ENCODE measurements at places on chromosomes 2 and 18.

DNA sequence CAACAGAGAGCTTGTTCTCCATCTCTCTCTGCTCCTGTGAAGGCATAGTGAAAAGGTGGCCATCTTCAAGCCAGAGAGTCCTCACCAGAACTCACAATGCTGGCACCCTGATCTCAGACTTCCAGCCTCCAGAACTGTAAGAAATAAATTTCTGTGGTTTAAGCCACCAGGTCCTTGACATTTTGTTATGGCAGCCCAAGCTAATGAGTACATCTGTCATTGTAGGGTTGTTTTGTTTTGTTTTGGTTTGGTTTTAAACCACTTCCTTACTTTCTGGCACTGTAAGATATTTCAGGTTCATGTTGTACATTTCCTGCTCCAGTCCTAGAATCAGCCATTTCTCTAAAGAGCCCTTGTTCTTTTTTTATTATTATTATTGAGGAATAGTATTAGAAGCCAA is 171.2 kb downstream of the CPS1 start:
- DNase-seq: no peak

DNA sequence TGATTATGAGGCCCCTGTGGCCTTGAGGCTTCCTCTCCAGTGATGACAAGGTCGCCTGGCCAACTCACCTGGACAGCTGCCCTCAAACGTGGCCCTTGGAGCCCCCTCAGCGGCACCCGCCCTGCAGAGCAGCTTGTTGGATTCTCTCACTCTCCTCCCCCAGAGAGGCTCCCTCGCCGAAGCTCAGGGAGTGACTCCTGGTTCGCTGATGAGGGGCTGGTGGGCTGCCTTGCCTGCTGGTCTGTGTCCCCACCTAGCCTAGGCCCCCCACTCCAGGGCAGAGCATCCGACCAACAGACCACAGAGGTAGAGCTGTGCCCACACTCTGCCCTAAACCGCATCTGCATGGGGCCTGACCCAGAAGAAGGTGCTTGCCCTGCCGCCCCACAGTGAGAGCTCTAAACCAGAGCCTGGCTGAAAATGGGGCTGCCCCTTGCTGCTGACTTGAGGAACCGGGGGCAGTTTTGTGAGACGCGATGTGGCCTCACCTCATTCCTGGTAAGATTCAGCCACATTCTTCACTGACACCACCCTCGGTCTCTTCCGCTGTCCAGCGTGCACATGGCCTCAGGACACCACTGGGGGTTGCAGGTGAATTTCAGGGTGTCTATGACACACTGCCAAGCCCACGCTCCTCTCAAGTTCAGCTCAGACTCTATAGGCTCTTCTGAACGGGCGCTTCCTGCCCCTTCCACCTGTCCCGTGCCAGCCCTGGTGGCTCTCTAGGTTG is 131.6 kb downstream of the CABLES1 start:
- no peak for DNase-seq

DNA sequence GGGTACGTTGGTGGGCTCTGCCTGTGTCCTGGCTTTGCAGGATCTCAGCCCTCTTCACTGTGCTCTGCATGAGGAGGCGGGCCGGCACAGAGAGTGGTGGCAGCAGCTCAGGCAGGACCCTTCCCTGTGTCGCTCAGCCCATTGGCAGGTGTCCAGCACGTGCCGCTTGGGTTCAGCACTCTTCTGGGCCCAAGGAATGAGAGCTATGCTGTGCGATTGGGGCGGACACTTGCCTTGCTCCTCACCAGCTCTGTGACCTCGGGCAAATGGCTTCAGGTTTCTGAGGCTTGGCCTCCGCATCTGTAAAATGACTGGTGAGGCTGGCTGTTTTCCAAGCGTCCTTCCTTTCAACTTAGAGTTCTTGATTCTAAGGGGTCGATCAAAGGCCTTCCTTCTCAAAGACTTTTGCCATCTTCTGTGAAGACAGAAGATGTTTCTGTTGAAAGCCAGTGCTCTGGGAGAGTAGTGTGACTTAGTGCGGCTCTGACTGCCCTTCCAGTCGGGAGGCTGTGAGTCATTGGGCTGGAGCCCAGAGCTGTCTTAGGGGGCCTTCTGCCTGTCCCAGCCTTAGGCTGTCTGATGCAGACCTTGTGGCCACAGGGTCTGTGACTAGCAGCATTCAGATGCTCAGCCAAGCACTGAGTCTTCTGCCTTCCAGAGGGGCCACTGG is 35.6 kb downstream of the GLI2 start:
- no peak for DNase-seq

- DNase-seq: no peak
Observed at GRCh38 chr2:135636982-135637381, 104.7 kb upstream of the UBXN4 start.

GRCh38 chr2:95353613-95354468 is 48.7 kb upstream of the FAHD2A start:
- DNase-seq: no peak

DNA sequence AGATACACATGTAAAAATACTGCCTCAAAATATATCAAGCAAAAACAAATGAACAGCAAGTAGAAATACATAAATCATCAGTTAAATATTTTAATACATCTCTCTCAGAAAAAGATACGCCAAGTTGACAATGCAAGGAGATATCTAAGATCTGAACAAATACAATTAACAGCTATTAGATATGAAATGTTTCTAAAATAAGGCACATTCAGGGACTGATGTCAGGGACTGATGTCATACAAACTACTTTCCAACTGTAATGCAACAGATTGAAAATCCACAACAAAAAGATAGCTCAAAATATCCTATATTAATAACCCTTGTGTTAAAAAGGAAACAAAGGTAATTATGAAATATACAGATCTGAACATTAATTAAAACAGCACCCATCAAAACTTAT is 51.7 kb downstream of the TLK1 start:
- no peak for DNase-seq
